Activated CD4-positive, CD25-positive, alpha-beta regulatory T cell treated with anti-CD3 and anti-CD28 coated beads, Interleukin-2, amount 50 U/mL, for 16 hours (primary cell): ENCODE measurements at places on chromosomes 2 and 18.

- DNase-seq, result no peak
These were observed 8.3 kb downstream of the OSR1 start for GRCh38 chr2:19349911-19350677.

GRCh38 chr18:72470391-72470790, 73.8 kb downstream of the CBLN2 start:
- no peak for DNase-seq

- no peak for DNase-seq
These were observed 387.9 kb upstream of the MYT1L start for GRCh38 chr2:2719015-2719414.

GRCh38 chr2:219944866-219945265, 317.4 kb downstream of the SLC4A3 start:
- DNase-seq, result no peak

DNA sequence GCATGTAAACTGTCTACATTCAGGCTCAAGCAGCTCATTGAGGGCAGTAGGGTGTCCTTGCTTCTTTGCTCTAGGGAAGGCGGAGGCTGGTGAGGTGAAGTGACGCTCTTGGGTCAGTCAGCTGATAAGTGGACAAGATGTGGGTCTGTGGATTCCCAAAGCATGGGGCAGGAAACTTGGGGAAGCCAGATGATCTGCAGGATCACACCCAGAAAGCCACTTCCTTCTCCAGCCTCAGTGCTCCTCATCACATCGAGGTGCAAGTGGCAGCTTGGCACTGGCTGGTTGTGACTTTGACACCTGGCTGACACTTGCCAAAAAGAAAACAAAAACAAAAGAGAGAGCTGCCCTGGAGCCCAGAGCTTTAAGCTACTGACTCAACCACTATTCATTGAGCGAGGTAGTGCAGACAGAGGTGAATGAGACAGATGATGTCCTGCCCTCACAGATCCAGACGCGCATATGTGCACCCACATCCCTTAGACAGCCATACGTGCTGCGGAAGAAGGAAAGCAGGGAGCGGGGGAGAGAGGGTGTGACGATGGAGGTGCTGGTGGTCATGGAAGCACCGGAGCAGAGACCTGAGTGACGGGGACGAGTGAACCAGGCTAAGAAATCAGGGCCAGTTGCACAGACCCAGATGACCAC, 3.1 kb upstream of the CIB4 start:
- no peak for DNase-seq

GRCh38 chr2:156471762-156472161, 35.6 kb downstream of the GPD2 start:
- no peak for DNase-seq

DNA sequence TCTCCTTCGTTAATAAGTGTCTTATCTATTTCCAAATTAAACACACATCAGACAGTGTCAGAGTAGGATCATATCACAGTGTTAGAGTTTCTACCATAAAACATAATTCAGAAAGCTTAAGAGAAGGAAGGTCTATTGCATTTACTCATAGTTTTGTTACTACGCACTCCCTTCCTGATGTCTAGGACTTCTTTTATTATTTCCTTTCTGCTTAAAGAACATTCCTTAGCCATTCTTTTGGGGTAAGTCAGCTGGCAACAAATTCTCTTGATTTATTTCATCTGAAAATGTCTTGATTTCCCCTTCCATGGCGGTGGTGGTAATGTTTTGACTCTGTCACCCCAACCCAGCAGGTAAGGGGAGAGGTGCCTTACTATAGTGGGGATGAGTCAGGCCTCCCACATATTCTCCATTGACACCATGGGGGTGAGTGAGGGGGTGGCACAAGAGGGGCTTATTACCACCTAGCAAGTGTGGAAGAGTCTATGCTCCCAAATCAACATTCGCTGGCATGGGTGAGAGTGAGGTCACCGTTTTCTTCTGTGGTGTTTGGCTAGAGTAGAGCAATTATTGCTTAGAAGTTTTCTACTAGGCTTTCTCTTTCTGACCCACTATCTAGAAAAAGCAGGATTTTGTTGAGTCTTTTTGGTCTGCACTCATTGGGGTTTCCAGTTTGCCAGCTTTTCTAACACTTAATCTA, 29.9 kb downstream of the ABCB11 start:
- DNase-seq, result no peak

DNA sequence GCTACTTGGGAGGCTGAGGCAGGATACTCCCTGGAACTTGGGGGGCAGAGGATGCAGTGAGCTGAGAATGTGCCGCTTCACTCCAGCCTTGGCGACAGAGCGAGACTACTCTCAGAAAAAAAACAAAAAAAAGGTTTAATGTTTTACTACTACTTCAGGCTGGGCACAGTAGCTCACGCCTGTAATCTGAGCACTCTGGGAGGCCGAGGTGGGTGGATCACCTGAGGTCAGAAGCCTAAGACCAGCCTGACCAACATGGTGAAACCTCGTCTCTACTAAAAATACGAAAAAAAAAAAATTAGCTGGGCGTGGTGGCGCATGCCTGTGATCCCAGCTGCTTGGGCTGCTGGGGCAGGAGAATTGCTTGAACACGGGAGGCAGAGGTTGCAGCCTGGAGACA, 75.7 kb upstream of the ATIC start:
- DNase-seq, result no peak

- no peak for DNase-seq
These were observed 136.5 kb downstream of the LRRTM1 start for GRCh38 chr2:80168037-80168436.
